ENCODE measurements at places on chromosomes 5 and 9. TPM values are rescaled to one million over a fixed set of nuclear protein-coding genes. Genes with fewer than 3 reads are reported as not detected.

Gene SPINK6
- total RNA-seq: not detected

Gene GAPT
- 1.4 TPM for total RNA-seq

DNA sequence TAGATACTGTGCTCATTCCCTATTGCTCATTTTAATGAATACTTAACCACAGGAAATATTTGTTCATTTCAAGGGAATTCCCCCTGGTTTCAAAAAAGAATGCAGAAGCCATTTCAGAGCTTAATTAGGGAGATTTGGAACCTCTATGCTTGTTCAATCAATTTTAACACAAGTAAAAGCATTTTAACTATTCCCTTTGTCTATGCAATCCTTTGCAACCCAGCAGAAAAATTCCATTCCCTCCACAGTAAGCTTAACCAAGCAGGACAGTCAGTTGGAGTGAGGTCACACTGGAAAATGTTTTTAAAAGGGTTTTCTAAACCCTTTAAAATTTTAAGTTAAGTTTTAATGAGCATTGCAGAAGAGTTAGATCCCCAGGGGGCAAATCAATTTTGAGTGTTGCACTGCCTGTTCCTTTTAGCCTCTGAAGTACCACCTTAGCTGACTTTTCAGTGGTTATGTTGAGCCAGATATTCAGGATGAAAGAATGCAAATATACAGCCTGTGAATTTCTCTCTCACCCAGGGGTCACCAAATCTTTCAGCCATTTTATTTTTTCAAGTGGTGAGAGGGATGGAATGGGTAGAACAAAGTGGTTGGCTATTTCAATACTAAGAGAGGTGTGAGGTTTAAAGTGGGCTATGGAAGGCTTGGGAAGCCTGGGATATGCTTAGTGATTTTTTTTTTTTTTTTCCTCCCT is 356.2 kb upstream of the NUDT12 start:
- H3K27me3 ChIP-seq: no peaks in the 10 kb centered on the region
- no peaks in the 10 kb centered on the region for H3K4me1 ChIP-seq
- no peaks in the 10 kb centered on the region for H3K36me3 ChIP-seq
- DNase-seq: no peak

Gene TRIM32
- 24.7 TPM for total RNA-seq

Gene PKD2L2
- total RNA-seq: not detected

- no peak overlapping the region for H3K27ac ChIP-seq
- no peak overlapping the region for H3K4me3 ChIP-seq
- peaks cover 4% of the 10 kb centered on the region for H3K4me1 ChIP-seq
- H3K36me3 ChIP-seq: no peaks in the 10 kb centered on the region
- DNase-seq: no peak
Observed at GRCh38 chr9:30459156-30459555, 1925.3 kb upstream of the ACO1 start.

Gene SAXO1
- not detected for total RNA-seq

DNA sequence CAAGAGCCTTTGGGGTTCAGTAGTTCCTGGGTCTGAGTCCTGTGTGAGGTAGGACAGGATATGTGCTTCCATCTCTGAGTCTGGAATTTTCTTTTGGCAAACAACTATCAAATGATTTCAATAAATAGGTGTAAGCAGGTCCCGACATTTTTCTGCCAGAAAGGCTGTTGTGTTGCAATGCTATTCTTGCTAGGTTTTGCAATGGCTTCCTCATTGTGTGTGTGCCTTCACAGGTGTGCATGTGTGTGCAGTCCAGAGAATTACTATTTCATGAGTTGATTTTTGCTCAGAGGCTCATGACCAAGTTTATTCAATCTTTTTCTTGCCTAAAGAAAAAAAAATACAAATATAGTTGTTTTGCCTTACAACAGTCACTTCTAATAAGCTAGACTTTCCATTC is 64.5 kb upstream of the FRRS1L start:
- H3K4me3 ChIP-seq: no peak overlapping the region
- no peaks in the 10 kb centered on the region for H3K27me3 ChIP-seq
- DNase-seq: no peak
- no peak overlapping the region for H3K27ac ChIP-seq

Data from endothelial cell (in vitro differentiated cells).